Vagina (tissue), 2 donors: ENCODE measurements at places on chromosomes 5 and 9.

- DNase-seq = no peak
These were observed 98.2 kb upstream of the GRHPR start for GRCh38 chr9:37324261-37324683.

DNA sequence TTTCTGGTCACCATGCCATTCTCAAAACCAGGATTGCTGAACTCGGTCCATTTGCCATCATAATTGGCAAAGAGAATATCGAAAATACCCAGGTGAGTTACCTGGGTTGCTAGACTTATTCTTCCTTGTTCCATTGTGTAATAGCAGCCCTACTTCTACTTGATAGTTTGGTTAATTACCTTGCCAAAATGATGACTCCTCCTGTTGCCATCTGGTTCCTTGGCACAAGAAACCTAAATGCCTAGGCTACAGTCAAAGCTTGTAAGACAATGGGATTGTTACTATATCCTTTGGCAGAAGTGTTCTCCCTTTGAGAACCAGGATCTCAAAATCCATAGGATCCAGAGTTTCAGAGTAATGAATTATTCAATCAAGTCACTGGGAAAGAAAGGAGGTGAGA is 373.2 kb upstream of the ACTBL2 start:
- DNase-seq = no peak

GRCh38 chr9:133710661-133711427 is 27.3 kb downstream of the SARDH start:
- DNase-seq = no peak

GRCh38 chr9:21682981-21683380 is 119.5 kb upstream of the MTAP start:
- no peak for DNase-seq

DNA sequence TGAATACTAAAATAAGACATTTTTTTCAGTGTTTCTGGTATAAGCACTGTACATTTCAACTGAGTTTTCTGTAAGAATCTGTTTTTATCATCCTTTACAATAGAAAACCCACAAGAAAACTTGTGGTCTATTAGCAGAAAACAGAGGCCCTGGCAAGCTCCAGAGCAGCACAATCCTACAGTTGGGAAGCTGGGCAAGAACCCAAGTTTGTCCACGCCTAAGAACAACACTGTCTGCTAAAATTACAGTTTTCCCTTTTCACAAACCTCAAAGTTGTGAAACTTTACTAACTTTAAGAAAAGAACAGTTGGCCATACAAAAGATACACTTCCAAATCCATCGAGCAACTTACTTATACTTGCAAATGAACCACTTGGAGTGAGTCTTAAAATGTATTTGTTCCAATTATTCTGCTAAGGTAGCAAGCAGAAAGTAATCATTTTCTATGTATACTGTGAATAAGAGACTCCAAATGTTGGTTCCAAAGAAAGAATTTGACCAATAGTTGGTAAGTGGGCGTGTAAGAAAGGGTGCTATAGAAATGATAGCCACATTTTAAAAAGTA is 982.0 kb upstream of the ARRDC3 start:
- no peak for DNase-seq

DNA sequence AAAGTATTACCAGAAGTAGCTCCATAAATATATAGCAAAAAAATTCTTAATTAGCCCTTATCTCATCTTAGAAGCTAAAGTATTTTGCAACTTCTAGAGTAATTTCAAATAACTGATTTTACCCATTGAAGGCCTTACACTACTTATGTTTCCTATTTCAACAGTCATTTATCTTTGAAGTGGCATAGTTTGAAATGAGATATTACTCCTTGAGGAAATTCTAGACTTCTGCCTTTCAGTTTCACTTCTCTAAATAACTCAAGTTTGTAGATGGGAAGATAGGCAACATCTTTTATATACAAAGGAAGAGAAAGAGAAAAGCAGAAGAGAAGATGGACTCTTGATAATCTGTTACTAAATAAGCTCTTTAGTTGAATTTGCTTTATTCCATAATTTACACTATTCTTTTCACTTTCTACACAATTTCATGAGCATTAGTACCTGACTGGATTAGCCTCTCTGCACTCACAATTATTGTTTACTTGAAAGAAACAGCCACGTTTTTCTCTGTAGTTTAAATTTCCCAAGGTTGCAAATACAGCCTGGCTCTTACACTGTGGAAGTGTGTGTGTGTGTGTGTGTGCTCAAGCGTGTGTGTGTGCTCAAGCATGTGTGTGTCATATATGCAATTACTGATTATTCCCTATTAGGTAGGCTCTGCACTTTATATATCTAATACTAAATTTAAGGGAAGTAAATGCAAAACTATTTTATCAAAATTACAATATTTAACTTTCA is 60.6 kb upstream of the EMB start:
- DNase-seq = no peak

GRCh38 chr5:113694576-113694975 is 181.1 kb downstream of the YTHDC2 start:
- no peak for DNase-seq

GRCh38 chr9:6969805-6970204 is 212.0 kb downstream of the KDM4C start:
- DNase-seq = no peak

DNA sequence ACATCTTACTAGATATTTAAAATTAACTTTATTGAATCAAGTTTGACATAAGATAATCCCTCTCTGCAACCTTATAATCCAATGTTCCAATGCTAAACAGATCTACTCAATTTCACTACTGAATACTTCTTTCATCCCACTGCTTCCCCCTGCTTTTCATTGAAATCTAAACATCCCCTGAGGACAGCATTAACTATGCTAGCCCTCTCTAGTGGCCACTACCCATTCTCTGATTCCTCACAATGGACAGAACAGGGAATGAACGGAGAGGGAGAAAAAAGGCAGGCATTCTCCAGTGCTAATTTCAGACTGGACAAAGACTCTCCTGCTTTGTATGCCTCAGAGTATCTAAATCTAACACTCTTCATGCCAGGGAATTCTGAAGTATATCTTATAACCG is 54.3 kb upstream of the RGS7BP start:
- DNase-seq = no peak

GRCh38 chr5:10511741-10512640 is 51.9 kb upstream of the ANKRD33B start:
- DNase-seq = no peak

DNA sequence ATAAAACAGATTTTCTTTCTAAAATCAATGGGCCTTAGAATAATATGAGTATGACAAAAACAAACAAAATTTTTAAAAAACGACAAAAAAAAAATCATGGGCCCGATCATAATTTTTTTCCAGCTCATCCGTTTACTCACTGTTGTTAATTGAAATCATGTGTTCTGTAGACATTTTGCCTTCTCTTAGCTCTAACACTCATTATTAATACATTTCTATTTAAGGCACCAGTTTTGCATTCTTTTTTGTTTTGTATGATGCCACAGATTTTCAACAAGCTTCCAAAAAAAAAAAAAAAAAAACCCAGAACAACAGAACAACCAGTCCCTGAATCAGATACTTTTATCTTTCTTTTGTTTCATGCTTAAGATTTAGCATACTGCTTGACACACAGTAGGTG is 86.4 kb downstream of the PRLR start:
- no peak for DNase-seq

DNA sequence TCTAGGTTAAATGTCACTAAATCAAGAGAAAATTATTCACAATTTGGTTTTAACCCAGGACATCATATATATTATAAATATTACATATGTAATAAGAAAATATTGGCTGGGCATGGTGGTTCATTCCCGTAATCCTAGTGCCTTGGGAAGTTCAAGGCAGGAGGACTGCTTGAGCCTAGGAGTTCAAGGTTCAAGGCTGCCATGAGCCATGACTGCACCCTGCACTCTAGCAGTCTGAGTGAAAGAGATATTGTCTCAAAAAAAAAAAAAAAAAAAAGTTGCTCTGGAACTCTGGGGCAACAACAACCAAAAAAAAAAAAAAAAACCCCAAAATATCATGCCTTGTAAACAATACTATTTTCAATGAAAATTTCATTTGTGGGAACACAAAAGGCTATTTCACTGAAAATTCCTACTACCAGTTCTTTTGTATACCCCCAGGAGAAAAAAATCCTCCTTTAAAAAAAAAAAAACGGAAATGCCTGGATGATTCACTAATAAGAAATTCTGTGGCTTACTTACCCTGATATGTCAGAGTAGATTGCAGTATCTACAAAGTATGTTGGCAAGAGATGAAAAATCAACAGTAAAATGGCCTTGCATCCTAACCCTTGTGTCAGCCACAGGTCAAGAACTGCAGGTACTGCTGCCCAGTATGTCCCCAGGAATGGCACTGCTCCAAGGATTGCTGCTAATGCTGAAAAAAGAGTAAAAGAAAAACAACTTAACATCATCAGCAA is 22.6 kb upstream of the CTNNAL1 start:
- no peak for DNase-seq

DNA sequence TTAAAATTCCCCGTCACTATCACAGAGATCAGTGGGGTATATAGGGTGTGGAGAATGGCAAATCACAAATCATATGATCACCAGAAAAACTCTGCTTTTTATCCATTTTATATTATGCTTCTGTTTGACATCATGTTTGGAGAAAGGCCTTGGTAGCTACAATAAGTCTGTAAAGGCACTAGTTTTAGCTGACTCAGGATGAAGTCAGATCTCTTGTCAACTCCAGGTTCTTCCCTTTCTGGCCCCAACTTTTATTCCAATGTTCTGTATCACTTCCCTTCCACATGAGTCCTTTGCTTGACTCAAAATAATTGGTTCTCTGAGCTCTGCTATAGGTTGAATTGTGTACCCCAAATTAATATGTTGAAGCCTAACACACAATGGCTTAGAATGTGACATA is 484.9 kb downstream of the PTPRD start:
- no peak for DNase-seq

DNA sequence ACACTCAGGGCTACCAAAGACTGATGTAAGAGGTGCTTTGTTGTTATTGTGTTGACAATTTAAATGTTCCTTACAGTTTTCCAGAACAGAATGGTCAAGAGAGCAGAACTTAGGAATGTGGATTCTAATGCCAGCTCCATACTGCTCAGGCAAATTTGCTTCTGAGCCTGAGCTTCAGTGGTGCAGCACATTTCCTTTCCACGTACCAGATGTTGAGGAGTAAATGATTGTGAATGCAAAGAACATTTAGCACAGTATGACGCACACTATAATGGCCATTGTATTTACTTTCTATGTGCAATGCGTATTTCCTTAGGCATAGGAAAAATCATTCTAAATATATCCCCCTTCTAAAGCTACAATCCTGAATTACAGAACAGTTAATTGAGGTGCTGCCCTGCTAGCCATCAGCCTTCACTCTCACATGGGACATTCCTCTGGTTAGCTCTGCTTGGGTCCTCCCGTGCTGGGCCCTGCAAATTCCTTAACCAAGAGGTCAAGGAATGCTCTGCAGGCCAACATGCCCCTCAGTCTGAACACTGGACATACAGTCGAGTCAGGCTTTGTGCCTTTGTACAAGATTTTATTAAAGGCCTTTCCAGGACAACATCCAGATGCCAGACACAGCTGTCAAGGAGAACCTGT is 21.1 kb upstream of the TMEM174 start:
- DNase-seq = no peak
